ENCODE measurements at places on chromosomes 1 and 21.

DNA sequence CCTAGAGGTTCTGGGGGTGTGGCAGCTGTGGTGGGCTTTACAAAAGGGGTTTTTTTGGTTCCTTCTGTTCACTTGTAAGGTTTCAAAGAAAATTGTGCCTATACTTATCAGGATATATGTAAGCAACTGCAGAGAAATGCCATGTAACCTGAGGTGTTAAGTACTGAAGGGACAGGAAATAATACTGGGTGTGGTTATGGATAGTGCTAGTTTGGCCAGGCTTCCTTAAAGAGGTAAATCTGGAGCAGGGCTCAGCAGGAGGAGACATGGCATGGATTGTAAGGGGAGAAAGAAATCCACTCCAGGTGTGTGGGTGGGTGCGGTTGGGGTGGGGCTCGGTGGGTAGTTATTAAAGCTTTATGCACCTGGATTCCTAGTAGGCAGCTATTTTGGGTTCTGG is 28.3 kb downstream of the KIRREL1 start:
- no peak for DNase-seq

- DNase-seq: no peak
Measured at GRCh38 chr1:193606035-193606434, 419.6 kb upstream of the B3GALT2 start.

GRCh38 chr1:227771326-227771725 is 36.1 kb downstream of the SNAP47 start:
- DNase-seq: no peak

DNA sequence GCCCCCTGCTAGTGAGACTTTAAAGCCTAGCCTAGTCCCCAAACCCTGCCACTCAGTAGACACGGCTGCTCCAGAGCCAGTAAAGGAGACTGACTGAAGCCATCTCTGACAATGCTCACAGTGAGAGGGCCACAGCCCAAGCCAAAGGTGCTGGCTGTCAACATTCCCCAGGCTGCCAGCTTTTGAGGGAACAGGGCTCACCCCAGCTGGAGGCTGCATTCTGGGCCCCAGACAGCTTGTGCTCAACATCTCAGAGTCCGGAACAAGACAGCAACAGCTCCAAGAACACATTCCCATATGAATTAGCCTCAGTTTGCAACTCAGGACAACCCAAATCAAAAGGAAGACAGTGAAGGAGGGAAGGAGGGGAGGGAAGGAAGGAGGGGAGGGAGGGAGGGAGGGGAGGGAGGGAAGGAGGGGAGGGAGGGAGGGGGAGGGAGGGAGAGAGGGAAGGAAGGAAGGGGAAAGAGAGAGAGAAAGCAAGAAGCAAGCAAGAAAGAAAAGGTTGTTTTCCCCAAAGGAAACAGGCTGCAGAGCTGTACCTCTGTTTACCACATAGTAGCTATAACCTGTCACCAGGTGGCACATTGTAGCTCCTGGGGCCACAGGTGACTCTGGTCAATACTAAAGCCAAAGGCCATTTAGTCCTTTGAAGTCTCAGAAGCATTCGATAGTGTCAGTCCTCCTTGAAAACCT is 5.4 kb downstream of the ARTN start:
- DNase-seq: no peak

DNA sequence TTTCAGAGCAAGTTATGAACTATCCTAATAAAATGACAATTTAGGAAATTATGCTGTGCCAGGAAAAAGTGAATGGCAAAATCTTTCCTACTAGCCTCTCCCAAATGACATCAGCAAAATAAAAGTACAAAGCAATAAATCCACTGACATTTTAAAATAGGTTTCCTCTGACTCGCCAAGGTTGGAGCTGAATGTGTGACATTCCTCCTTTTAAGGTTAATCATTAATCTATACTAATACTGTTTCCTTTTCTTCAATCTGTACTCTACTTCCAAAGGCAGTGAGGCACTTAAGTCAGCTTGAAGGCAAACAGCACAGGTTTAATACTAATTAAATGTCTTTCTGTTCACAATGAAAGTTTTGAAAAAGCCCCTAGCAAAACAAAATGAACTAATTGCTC is 15.7 kb downstream of the RNF19B start:
- no peak for DNase-seq

DNA sequence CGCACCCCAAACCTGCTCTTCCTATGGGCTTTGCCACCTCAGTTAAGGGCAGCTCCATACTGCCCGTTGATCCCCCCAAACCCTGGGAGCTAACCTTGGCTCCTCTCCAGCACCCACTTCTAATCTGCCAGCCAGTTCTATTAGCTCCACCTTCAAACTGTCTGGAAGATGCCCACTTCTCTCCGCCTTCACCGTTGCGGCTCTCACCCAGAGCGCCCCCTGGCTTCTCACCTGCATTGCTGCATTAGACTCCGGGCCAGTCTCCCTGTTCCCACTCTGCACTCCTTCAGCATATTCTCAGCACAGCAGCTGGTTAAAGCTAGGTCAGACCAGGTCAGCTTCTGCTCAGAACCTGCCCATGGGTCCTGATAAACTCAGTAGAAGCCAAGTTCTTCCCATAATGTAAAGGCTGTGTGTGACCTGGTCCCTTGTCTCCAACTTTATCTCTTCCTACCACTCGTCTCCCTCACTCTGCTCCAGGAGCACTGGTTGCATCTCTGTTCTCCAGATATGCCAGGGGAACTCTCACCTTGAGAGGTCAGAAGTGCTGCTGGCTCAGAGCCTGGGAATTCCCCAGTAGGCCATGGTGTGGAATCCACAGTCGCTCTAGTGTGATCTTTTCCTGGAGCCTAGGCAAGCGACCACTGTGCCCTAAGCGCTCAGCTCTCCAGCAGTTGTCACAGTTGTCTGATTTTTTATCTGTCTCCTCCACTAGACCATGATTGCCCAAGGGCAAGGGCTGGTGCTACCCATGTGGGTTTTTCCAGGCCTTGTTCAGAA is 150.3 kb downstream of the HMGB4 start:
- DNase-seq: no peak

GRCh38 chr1:167051907-167052306 is 38.3 kb downstream of the GPA33 start:
- no peak for DNase-seq

DNA sequence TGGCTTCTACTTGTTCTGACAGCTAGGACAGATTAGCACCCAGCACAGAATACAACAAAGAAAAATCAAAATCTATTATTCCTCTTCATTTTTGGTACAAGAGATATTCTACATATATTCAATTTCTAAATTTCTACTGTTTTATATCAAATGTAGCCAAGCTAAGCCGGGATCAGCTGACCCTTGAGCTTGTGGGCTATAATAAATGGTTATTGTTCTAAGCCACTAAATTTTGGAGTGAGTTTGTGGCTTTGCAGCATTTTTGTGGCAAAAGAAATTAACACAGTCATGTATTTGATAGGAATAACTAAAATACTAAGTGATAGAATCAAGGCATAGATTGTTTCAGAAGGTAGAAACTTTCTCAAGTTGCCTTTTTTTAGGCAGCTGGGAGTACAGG is 50.7 kb downstream of the APP start:
- DNase-seq: no peak

DNA sequence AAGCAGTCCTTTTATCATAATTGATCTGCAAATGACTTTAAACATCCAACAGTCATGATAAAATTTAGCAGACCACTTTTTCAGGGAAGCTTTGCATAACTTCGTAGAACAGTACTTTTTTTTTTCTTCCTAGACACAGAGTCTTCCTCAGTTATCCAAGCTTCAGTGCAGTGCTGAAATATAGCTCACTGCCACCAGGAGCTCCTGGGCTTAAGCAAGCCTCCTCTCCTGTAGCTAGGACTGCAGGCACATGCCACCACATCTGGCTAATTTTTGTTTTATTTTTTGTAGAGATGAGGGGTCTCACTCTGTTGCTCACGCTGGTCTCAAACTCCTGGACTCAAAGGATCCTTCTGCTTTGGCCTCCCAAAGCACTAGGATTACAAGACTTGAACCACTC is 3.8 kb downstream of the F13B start:
- no peak for DNase-seq

DNA sequence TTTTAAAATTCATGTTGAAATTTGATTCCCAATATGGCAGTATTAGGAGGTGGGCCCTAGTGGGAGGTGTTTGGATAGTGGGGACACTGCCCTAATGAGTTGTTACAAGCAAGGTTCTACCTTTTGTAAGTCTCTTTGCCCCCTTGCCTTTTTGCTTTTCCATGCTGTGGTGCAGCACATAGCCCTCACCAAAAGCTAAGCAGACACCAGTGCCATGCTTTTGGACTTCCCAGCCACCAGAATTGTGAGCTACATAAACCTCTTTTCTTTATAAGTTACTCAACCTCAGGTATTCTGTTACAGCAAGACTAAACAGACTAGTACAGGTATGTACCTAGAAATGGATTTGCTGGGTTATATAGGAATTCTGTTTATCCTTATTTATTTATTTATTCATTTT is 13.7 kb downstream of the ZMYM4 start:
- no peak for DNase-seq

DNA sequence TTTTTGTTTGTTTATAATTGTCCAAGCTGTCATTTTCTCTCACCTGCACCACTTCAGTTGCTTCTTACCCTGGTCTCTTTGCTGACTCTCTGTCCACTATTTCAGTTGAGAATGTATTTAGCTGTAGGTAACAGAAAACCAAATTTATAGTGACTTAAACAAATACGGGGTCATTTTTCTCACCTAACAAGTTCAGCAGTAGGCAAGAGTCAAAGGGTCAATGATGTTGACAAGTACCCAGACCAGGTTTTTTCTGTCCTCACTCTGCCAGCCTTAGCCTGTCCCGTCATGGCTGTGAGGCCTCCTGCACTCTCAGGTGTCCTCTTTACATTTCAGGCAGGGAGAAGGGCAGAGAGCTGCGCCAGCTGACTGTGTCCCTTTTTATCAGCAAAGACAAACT is 11.8 kb downstream of the RIIAD1 start:
- no peak for DNase-seq

GRCh38 chr1:232922485-232922884 is 27.9 kb upstream of the NTPCR start:
- no peak for DNase-seq

DNA sequence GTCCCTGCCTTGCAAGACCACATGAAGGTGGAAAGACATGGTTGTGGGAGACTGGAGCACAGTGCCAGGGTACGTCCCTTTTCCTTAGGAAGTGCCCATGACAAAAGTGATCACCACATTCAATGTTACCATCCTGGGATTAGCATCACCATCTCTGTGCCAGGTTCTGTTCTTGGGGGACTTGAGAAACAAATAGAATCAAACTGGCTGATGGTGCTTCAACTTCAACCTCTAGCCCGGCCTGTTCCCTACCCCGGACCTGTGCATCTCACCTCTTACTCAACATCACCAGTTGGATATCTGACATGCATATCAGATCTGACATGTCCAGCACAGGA is 153.3 kb downstream of the GRIK3 start:
- DNase-seq: no peak

GRCh38 chr1:73604739-73605138 is 593.2 kb downstream of the LRRIQ3 start:
- DNase-seq: no peak

- no peak for DNase-seq
Measured at GRCh38 chr1:169193191-169193850, 86.8 kb downstream of the ATP1B1 start.

DNA sequence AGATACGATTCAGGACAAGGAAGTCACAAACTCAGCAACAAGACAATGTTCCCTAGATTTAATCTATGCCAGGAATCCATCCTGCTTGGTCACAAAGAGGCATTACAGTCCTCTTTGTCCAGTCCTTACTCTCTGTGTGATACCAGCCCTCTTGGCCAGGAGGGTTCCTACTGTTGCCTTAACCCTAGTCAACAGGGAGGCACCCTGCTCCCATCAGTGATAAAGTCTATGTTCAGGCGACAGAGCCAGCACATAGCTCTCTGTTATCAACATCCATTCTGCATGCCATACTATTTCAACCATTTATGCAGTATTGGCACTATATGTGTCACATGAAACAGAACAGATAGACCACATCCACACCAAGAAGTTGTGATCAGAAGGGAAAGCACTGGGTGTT is 4.4 kb upstream of the NPL start:
- DNase-seq: no peak

DNA sequence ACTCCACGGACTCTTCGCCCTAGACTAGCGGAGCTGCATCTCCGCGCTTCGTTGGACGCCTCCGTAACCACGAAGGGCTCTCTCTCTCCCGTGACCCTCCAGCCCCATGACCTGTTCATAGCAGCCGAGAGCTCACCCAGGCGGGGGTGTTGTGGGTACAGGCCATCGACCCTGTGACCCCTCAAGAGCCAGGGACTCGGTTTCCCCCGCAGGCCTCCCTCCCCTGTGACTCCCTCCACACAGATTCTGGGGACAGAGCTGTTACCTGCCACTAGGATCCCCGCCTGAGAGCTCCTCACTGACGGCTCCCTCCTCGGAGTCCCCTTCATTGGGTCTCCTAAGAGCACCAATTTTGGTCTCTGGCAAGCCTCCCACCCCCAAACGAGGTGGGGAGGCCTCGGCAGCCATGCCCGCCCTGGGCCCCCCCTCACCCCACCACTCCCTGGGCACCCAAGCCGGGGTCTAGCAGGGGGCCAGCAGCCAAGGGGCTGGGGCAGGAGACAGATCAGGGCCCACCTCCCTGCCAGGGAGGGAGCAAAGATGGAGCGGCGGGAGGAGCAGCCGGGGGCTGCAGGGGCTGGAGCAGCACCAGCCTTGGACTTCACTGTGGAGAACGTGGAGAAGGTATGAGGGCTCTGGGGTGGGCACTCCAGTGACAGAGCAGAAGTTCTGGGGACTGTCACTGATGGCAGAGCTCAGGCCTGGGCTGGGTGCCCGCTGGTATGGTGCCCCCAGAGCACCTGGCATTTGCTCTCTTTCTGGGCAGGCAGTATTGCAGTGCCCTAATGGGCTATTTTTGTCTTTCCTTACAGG is 517 bp downstream of the IPO13 start:
- no peak for DNase-seq
